Prostate gland (tissue), 2 donors: ENCODE measurements at places on chromosomes 3 and 15. TPM values are rescaled to one million over a fixed set of nuclear protein-coding genes. Genes with fewer than 3 reads are reported as not detected.

The THSD4 gene
- total RNA-seq, result 223 TPM

The IGSF11 gene
- 0.46 TPM for total RNA-seq

GRCh38 chr3:14658978-14659377 is 7.4 kb downstream of the CCDC174 start:
- no peak overlapping the region for H3K4me3 ChIP-seq
- H3K27me3 ChIP-seq, result no peaks in the 10 kb centered on the region
- no peaks in the 10 kb centered on the region for H3K4me1 ChIP-seq
- no peak overlapping the region for H3K27ac ChIP-seq

DNA sequence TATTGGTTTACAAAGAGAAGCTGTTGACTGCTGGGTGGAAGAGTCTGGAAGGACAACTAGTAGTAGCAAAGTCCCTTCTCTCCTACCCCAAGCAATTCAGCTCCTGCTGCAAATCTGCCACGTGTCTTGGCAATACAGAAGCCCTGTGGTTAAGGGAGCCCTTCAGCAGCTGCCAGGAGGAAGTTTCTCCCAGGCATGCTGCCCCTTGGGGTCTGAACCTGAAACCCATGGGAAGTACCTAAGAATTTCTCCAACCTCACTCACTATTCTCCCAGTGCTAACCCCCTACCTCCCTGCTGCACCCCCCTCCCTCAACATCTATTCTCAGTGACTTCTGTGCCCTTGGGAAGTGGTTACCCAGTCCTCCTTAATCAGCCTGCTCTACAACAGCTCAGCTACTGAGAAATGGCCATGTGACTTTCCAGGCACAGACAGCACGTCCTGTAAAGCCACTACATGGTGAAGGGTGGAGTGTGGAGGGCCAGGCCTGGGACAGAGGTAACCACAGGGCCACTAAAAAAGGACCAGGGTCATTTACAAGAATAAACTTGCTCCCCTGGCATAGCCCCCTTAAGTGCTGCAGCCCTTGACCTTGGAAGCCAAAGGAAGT is 316.6 kb downstream of the NTRK3 start:
- no peak for DNase-seq
- H3K4me3 ChIP-seq, result no peak overlapping the region
- no peaks in the 10 kb centered on the region for H3K27me3 ChIP-seq

- H3K4me1 ChIP-seq, result no peaks in the 10 kb centered on the region
- DNase-seq, result no peak
- no peak overlapping the region for H3K27ac ChIP-seq
Measured at GRCh38 chr3:185089343-185089742, 63.5 kb downstream of the C3orf70 start.

- no peaks in the 10 kb centered on the region for H3K27me3 ChIP-seq
- H3K36me3 ChIP-seq, result no peaks in the 10 kb centered on the region
- H3K4me1 ChIP-seq, result peaks cover 4% of the 10 kb centered on the region
- H3K4me3 ChIP-seq, result no peak overlapping the region
- H3K27ac ChIP-seq, result no peak overlapping the region
Measured at GRCh38 chr3:193788189-193788991, 195.4 kb downstream of the OPA1 start.

DNA sequence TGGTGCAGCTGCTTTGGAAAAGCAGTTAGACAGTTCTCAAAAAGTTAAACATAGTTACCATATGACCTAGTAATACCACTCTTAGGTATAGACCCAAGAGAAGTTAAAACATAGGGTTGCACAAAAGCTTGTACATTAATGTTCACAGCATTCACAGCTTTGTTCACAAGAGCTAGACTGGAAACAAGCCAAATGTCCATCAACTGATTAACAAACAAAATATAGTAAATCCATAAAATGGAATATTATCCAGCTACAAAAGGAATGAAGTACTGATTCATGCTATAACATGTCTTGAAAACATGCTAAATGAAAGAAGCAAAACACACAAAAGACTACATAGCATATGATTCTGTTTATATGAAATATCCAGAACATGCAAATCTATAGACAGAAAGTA is 2.8 kb upstream of the COPG1 start:
- no peak overlapping the region for H3K4me3 ChIP-seq
- H3K4me1 ChIP-seq, result peaks cover 3% of the 10 kb centered on the region
- H3K27me3 ChIP-seq, result no peaks in the 10 kb centered on the region
- DNase-seq, result no peak
- no peak overlapping the region for H3K27ac ChIP-seq

DNA sequence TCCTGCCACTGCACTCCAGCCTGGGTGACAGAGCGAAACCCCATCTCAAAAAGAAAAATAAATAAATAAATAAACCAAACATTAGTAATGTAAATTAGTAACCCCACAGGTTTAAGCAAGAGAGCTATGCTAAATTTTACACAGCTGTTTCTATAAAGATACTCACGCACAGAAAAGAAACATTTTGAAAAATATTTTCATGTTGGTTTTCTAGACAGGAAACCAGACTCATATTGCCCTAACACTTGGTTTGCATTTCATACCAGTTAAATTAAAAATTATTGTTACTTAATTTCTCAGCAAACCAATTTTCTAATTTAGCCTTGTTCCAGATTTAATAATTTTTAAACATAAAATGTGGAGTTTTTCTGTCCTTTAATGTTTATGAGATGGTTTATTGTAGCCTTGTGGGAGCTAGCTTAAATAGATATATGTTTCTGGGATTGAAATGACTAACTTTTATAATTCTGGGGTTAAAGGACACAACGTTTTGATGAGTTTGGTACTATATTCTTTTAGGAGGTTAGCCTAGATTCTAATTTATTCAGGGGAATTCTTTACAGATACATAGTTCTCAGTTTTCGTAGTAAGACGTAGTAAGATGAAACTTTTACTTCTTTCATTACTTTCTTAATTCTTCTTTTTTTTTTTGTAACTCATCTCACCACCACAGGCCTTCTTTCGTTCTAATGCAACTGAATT is 42.6 kb upstream of the SLC4A7 start:
- no peaks in the 10 kb centered on the region for H3K4me1 ChIP-seq
- no peaks in the 10 kb centered on the region for H3K27me3 ChIP-seq
- no peak overlapping the region for H3K4me3 ChIP-seq
- H3K36me3 ChIP-seq, result no peaks in the 10 kb centered on the region

DNA sequence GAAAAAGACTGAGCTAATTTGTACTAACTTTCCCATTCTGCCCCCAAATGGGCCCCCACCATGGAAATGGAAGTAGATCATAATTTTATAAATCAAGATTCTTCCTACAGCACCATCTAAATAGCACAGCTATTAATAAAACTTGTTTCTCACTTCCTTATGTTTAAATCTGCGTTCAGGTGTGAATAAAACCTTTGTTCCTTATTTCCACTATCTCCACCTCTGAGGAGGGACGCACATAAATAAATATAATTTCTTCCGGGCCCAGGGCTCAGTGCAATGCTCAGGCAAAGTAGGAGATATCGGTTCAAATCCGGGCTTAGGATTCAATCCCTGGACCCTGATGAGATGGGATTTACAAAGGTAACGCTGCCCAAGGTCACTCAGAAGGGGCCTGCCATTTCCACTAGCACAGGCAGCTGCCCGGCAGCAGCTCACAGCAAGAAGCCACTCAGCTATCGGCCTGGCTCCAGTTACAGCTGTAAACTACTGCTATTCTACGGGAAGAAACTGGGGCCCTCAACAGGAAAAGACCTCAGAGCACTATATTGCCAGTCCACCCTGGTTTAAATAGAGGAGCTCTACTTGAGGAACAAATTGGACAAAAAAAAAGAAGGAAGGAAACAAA is 52.5 kb downstream of the FOXP1 start:
- H3K27me3 ChIP-seq, result no peaks in the 10 kb centered on the region
- no peak overlapping the region for H3K27ac ChIP-seq
- no peak overlapping the region for H3K4me3 ChIP-seq
- no peaks in the 10 kb centered on the region for H3K4me1 ChIP-seq

DNA sequence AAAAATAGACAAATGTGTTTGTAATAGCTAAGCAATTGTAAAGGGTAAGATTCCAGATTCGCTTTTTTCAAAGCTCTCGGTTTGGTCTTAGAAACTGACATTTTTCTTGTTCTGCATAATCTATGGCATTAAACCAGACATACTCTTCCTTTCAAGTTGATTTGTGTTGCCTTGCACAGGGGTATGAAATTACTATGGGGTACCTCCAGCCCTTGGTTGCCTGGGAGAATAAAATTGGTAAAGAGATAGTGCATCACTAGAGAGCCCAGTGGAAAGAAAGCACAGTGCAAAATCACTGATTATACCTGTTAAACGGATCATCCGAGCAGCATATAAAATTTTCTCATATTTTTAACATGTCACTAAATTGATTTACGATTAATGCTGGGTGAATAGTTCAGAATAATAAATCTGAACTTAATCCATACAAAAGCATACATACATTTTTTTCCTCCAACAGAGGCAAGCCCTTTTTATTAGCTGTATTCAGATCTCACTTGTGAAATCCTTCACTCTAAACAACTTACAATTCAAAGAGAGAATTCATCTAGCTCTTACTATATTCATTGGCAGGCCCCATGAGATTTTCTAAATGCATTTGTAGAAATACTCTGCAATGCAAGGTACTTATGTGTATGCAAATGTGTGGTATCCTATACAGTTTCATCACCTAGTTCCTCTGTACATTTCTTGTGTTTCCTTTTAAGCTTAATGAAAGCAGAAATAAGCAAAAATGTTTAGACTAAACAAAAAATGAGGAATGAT is 224.4 kb downstream of the ROBO1 start:
- no peak overlapping the region for H3K4me3 ChIP-seq
- no peak overlapping the region for H3K27ac ChIP-seq
- no peaks in the 10 kb centered on the region for H3K4me1 ChIP-seq
- H3K27me3 ChIP-seq, result no peaks in the 10 kb centered on the region
- DNase-seq, result no peak

GRCh38 chr3:127858937-127859336 is 36.6 kb upstream of the MGLL start:
- H3K4me1 ChIP-seq, result no peaks in the 10 kb centered on the region
- H3K27ac ChIP-seq, result no peak overlapping the region
- no peak overlapping the region for H3K4me3 ChIP-seq

GRCh38 chr3:40701016-40701588 is 176.3 kb downstream of the ZNF621 start:
- H3K27me3 ChIP-seq, result no peaks in the 10 kb centered on the region
- no peaks in the 10 kb centered on the region for H3K36me3 ChIP-seq
- no peak overlapping the region for H3K4me3 ChIP-seq
- no peaks in the 10 kb centered on the region for H3K4me1 ChIP-seq
- DNase-seq, result no peak
- no peak overlapping the region for H3K27ac ChIP-seq

DNA sequence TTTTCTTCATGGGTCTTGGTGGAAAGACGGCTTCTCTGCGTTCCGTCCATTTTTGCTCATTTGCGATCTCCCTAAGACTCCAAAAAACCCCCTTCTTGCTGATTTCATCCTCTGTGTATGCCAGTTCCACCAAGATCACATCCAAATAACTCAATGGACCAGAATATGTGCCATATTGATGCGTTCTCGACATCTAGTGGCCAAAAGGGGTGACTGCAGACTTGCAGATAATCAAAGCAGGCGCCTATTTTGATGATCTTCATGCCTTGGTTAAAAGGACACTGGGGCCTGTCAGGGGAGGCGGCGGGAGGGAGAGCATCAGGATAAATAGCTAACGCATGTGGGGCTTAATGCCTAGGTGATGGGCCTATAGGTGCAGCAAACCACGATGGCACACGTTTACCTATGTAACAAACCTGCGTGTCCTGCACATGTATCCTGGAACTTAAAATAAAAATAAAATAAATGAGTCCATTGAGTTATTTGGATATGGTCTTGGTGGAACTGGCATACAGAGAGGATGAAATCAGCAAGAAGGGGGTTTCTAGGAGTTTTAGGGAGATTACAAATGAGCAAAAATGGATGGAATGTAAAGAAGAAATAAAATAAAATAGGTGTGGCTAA is 104.2 kb upstream of the RAD18 start:
- H3K27me3 ChIP-seq, result no peaks in the 10 kb centered on the region
- H3K36me3 ChIP-seq, result no peaks in the 10 kb centered on the region
- H3K27ac ChIP-seq, result no peak overlapping the region
- peak; percentile 11 for DNase-seq
- H3K4me3 ChIP-seq, result no peak overlapping the region

DNA sequence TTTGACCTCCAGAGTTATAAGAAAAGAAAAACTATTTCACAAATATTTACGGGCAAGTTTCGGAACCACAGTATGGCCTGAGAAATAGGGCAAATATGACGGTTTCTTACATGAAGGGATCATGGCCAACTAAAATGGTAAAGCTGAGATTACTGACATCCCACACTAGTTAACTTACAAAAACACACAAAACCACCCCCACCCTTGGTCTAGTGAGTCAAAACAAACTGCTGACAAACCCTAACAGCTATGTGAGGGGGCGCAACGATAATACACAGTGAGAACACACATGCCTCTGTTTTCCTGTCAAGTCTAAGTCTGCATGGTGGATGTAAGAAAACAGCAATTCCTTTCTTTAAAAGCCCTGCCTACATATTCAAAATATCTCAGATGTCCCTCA is 32.3 kb downstream of the CBLB start:
- H3K27ac ChIP-seq, result no peak overlapping the region
- no peaks in the 10 kb centered on the region for H3K4me1 ChIP-seq
- no peak overlapping the region for H3K4me3 ChIP-seq
- no peaks in the 10 kb centered on the region for H3K27me3 ChIP-seq
- H3K36me3 ChIP-seq, result no peaks in the 10 kb centered on the region

DNA sequence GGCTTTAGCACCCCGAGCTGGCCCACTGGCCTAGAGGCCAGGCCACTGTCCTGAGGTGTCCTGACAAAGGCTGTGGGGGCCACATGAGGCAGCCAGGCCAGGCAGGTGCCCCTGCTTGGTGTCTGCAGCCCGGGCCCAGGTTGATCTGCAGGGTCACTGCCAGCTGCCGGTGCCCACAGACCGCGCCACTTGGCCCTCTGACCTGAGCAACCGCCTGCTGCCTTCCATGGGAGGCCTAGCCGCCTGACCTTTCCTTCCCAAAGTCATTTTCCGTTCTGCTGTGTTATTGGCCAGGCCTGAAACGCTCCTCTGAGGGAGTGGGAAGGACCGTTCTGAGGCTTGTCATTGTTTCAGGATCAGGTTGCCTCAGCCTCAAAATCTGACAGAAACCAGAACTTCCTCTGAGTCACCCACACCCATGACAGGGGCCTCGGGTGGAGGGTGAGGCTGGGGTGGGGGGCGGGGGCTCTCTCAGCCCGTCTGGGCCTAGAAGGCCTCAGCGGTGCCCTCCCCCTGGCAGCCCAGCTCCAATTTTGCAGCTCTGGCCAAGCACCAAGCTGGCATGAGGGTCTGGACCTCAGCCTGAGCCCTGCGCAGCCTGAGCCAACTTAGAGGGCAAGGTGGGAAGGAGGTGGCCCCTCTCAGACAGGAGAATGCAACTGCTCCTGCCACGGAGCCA is 140.7 kb upstream of the MEF2A start:
- no peaks in the 10 kb centered on the region for H3K27me3 ChIP-seq
- H3K36me3 ChIP-seq, result no peaks in the 10 kb centered on the region
- H3K27ac ChIP-seq, result no peak overlapping the region
- no peak for DNase-seq
- H3K4me3 ChIP-seq, result no peak overlapping the region
